ENCODE measurements at places on chromosomes 5 and 9.

DNA sequence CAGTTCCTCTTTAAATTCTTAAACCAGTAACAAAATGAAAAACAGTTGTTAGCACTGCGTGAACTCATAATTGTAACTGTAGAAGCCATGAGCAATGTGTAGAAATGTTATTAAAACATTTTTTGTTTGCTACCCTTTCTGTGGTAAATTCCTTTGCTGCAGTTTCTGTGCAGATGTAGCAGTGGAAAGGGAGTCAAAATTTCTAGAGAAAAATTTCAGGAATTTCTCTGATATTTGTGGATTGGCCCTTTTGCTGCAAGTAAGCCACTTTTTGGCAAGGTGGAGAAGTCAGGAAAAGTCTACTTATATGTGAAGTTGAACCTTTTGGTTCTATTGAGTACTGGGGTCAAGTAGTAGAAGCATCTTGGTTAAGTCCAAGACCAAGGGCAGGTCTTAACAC, 10.1 kb downstream of the FBXL7 start:
- DNase-seq, result no peak

- no peak for DNase-seq
These were observed 4.4 kb downstream of the RAPGEF1 start for GRCh38 chr9:131735238-131736128.

- no peak for DNase-seq
These were observed 2.7 kb upstream of the PTAR1 start for GRCh38 chr9:69762527-69762926.

GRCh38 chr5:107900721-107901120, 230.0 kb upstream of the EFNA5 start:
- DNase-seq, result no peak

DNA sequence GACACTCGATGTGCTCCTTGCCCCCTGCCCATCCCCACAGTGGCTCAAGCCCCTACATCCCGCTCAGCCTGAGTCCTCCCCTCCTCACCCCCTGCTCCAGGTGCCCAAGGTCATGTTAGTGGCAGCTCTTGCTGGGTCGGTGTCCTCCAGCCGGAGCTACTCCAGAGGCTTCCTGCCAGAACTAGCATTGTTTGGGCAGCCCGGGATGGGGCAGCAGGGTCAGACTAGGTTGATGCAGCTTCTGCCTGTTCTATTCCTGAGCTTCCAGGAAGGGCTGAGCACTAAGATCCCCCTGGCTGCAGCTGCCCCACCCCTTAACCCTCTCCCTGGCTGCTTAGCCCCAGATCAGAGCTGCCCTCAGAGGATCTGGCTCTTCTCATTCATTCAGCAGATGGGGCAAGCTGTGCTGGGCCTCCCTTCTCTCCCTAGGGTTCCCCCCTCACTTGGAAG, 671 bp downstream of the RGS14 start:
- no peak for DNase-seq

Measured in C1 segment of cervical spinal cord (tissue), 14 donors.